Neuronal stem cell (in vitro differentiated cells): ENCODE measurements at places on chromosomes 12 and 14.

DNA sequence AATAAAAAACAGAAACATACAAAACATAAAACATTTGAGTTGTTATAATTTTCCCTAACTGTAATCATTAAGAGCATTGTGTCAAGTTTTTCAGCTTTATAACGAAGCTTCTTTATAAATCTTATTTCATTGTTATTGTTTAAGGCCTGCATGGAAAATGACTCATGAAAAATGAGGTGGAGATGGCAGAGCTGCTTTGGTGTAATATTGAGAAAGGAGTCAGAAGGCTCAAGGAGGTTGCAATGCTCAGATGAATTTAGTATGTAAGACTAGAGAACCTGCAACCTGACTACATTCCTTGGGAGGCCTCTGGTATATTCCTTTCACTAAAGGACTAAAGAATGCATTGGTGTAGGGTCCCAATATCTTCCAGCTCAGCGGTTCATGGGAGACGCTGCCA is 61.5 kb downstream of the TMEM30B start:
- no peaks in the 10 kb centered on the region for H3K36me3 ChIP-seq
- no peaks in the 10 kb centered on the region for H3K4me1 ChIP-seq
- no peak overlapping the region for H3K27ac ChIP-seq
- no peaks in the 10 kb centered on the region for H3K27me3 ChIP-seq
- H3K4me3 ChIP-seq, result no peak overlapping the region

- DNase-seq, result no peak
- no peak overlapping the region for H3K27ac ChIP-seq
- no peaks in the 10 kb centered on the region for H3K27me3 ChIP-seq
- no peak overlapping the region for H3K4me3 ChIP-seq
Observed at GRCh38 chr12:126282691-126283090, 1217.5 kb downstream of the AACS start.

GRCh38 chr12:48903982-48904411 is 21.3 kb downstream of the FKBP11 start:
- peaks cover 2% of the 10 kb centered on the region for H3K4me1 ChIP-seq
- H3K27me3 ChIP-seq, result no peaks in the 10 kb centered on the region
- peak overlapping the region; percentile 66 for H3K4me3 ChIP-seq
- no peak overlapping the region for H3K27ac ChIP-seq
- peak; percentile 64 for DNase-seq

DNA sequence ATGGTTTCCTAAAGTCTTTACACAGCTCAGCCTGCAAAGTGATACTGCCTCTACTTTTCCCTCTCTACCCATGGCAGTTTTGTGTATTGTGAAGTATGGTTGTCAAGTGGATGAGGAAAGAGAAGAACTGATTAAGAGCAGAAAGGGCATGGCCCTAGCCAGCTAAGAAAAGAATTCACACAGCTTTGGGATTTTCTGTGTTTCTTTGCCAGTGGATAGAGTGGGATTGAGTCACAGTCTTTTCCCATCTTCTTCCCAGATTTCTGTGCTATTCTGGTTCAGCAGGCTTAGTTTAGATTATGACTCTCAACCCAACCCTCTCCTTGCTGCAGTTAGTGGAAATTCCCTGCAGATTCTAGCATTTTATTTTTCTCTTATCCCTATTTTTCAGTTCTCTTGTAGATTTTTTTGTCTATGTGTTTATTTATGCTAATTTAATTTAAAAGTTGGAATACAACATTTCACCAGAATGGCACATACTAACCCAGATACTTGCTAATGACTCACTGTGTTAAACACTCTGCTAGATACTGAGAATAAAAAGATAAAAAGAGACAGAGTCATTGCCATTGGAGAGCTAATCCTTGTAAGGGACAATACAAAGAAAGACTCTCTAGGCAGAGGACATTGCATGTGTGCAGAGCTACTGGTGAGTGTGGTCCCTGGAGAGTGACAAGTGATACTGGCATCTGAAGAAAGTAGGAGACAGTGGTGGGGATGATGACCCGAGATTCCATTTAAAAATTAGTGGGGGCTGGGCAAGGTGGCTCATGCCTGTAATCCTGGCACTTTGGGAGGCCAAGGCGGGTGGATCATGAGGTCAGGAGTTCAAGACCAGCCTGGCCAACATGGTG is 106.3 kb downstream of the ST8SIA1 start:
- no peak overlapping the region for H3K4me3 ChIP-seq
- DNase-seq, result no peak
- H3K4me1 ChIP-seq, result no peaks in the 10 kb centered on the region
- no peak overlapping the region for H3K27ac ChIP-seq
- no peaks in the 10 kb centered on the region for H3K36me3 ChIP-seq

- H3K4me3 ChIP-seq, result no peak overlapping the region
- H3K4me1 ChIP-seq, result no peaks in the 10 kb centered on the region
- no peaks in the 10 kb centered on the region for H3K36me3 ChIP-seq
- no peak for DNase-seq
- H3K27me3 ChIP-seq, result no peaks in the 10 kb centered on the region
Observed at GRCh38 chr12:108289350-108290161, 49.6 kb downstream of the CMKLR1 start.

DNA sequence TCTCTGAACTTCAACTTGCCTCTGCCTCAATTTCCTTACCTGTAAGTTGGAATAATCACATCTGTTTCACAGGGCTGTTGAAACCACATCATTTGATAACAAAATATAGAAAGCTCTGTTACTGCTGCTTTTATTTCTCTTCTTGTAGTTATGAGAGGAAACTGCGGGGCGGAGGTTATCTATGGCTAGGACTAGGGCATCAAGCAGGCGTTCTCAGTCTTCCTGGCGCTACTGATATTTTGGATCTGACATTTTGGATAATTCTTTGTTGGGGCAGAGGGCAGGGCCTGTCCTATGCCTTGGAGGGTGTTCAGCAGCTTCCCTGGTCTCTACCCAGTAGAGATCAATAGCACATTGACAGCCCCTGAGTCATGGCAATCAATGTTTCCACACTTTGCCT is 3.9 kb downstream of the P3H3 start:
- DNase-seq, result no peak
- no peak overlapping the region for H3K27ac ChIP-seq
- no peaks in the 10 kb centered on the region for H3K27me3 ChIP-seq
- H3K4me3 ChIP-seq, result no peak overlapping the region

DNA sequence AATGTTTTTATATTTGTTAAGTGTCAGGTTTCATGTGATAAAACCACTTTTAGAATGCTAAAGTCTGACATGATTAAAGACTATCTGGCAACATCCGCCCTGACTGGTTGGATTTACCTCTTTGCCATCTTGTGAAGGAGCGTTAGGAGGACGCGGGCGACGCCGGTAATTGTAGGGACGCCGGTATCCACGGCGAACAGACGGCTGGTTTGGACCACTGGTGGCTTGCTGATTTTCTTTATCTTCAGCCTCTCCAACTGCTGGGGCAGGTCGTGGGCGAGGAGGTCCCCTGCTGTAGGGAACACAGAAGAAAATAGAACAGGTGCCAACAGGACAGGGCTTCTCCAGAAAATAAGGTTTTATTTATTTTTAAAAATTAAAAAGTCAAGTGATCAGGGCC is 21.3 kb downstream of the YBX3 start:
- no peak overlapping the region for H3K4me3 ChIP-seq
- peaks cover 27% of the 10 kb centered on the region for H3K36me3 ChIP-seq
- DNase-seq, result no peak
- H3K27me3 ChIP-seq, result no peaks in the 10 kb centered on the region
- no peaks in the 10 kb centered on the region for H3K4me1 ChIP-seq

DNA sequence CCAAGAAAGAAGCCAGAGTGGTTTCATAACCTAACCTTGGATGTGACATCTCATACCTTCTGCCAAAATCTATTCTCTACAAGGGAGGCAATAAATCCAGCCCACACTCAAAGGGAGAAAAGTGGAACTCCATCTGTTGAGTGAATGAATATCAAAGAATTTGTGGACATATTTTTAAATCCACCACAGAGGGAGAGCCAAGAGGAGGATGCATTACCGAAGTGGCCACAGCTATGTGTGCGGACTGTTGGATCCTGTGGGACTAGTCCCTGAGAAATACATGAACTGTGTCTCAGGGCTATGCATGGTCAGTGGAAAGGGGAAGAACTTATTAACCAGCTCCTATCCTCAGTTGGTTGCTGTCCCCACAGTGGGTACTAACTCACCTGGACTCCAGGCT is 273.9 kb downstream of the NUAK1 start:
- H3K27me3 ChIP-seq, result no peaks in the 10 kb centered on the region
- no peak overlapping the region for H3K4me3 ChIP-seq
- no peak for DNase-seq
- peaks cover 2% of the 10 kb centered on the region for H3K4me1 ChIP-seq

DNA sequence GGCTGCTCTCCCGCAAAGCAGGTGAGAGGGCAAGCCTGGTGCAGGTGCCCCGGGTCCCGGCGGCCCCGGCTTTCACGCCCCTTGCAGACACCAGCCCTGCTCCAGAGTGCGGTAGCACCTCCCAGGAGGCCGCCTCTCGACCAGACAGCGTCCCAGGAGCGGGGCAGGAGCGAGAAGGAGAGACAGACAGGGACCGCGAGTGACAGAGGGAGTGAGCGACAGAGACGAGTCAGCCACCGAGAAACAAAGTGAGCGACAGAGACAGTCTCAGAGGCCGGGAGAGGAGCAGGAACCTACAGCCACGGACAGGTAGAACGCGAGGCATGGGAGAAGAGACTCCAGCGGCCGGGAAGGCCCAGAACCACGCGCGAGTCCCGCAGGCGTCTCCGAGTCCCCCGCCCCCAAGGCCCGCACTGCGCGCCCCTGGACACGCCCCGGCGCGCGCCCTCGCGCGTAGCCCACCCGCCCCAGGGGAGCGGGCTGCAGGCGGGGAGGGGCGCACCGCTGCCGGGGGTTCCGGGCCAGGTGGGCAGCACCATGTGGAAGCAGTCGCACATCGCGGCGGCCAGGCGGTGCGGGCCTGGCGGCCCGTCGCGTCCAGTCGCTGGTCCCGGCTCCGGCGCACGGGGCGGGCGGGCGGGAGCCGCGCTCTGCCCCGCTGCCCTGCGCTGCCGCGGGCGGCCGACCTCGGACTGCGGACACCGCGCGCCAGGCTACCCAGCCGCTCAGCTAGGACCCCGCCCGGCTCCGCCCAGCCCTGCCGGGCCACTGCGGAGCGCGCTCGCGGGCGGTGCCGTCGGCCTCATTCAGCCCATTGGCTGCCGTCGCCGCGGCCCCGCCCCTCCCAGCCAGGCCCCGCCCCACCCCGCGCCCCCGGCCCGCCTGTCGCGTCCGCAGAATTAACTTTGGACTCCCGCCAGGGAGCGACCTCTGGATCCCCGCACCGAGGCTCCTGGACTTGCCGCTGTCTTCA is at the start of gene AHNAK2:
Gene AHNAK2 (minus strand): TSS at position 694 of the 973 bp plus-strand sequence. CDS start 137 bp downstream, at position 557.
- peaks cover 5% of the 10 kb centered on the region for H3K27me3 ChIP-seq
- peak within 1 kb of the TSS; percentile 77 for H3K4me3 ChIP-seq
- peaks cover 26% of the 10 kb centered on the region for H3K4me1 ChIP-seq
- H3K36me3 ChIP-seq, result no peaks in the 10 kb centered on the region
- DNase-seq, result peak; percentile 82
- H3K27ac ChIP-seq, result no peak within 1 kb of the TSS

DNA sequence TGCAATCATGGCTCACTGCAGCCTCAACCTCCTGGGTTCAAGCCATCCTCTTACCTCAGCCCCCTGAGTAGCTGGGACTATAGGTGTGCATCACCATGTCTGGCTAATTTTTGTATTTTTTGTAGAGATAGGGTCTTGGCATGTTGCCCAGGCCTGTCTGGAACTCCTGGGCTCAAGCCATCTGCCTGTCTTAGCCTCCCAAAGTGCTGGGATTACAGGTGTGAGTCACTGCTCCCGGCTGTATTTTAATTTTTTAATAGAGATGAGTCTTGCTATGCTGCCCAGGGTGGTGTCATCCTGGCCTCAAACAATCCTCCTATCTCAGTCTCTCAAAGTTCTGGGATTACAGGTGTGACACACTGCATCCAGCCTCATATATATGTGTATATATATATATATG is 31.7 kb upstream of the GPRC5A start:
- no peaks in the 10 kb centered on the region for H3K27me3 ChIP-seq
- no peak overlapping the region for H3K4me3 ChIP-seq
- DNase-seq, result no peak
- H3K4me1 ChIP-seq, result no peaks in the 10 kb centered on the region
- H3K27ac ChIP-seq, result no peak overlapping the region

- H3K4me1 ChIP-seq, result peaks cover 3% of the 10 kb centered on the region
- H3K27me3 ChIP-seq, result peaks cover 20% of the 10 kb centered on the region
Observed at GRCh38 chr14:103382376-103382775, 2.8 kb upstream of the MARK3 start.

DNA sequence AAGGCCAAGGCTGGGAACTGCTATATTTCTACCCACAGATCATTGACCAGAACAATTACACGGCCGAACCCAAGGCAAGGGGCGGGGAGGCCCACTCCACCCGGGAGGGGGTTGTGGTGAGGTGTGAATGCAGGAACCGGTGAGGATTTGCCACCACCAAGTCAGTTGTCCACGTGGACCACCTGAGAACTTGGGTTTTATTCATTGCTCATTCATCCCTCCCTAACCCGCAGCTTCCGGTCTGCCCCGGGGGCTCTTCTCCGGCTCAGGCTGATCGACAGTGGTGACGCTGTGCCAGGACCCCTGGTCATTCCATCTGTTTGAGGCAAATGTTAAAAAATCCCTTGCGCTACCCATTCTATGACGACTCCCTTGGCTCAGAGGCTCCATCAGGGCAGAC is 127.7 kb upstream of the RTL1 start:
- H3K36me3 ChIP-seq, result peaks cover 3% of the 10 kb centered on the region
- no peaks in the 10 kb centered on the region for H3K27me3 ChIP-seq
- peaks cover 2% of the 10 kb centered on the region for H3K4me1 ChIP-seq

DNA sequence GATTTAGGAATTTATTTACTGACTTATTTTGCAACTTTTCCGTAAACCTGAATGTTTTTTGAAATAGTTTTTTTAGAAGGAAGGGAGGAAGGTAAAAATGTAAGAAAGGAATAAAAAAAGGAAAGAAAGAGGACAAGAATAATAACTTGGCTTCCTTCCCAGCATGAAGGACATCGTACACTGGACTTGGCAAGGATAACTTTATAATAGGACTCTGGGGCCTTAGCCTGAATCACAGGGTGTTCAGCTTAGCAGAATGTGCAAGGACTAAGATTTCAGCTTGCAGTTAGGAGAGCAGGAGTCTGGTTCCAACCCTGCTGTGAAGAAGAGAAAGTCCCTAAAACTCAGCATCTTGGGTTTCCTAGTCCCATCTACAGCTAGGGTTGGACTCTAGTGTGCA is 1053.3 kb downstream of the VRK1 start:
- H3K4me3 ChIP-seq, result no peak overlapping the region
- no peak overlapping the region for H3K27ac ChIP-seq
- no peaks in the 10 kb centered on the region for H3K27me3 ChIP-seq
- H3K36me3 ChIP-seq, result no peaks in the 10 kb centered on the region
- H3K4me1 ChIP-seq, result peaks cover 10% of the 10 kb centered on the region
